ENCODE measurements at places on chromosomes 6 and 20.

GRCh38 chr6:112286010-112286409 is 31.6 kb upstream of the LAMA4 start:
- peak; percentile 5 for DNase-seq

DNA sequence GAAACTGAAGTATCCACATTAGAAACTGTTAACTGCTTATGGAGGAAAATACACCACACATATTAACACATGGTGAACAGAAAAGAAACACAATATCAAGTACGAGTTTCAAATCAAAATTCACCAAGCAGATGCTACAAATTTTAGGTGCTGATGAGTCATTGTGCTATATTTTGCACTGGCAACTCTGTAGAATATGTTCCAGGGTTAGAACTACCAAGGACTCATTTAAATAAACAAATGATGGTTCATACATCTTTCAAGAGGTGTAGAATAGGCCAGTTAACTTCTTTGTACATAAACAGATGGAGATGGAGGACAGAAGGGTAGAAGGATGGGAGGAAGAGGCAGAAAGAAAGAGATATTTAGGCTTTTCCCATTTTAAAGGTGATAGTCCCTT is 184.9 kb downstream of the ARHGAP18 start:
- no peak for DNase-seq

- no peak for DNase-seq
Measured at GRCh38 chr6:3869284-3869631, 20.1 kb downstream of the FAM50B start.

DNA sequence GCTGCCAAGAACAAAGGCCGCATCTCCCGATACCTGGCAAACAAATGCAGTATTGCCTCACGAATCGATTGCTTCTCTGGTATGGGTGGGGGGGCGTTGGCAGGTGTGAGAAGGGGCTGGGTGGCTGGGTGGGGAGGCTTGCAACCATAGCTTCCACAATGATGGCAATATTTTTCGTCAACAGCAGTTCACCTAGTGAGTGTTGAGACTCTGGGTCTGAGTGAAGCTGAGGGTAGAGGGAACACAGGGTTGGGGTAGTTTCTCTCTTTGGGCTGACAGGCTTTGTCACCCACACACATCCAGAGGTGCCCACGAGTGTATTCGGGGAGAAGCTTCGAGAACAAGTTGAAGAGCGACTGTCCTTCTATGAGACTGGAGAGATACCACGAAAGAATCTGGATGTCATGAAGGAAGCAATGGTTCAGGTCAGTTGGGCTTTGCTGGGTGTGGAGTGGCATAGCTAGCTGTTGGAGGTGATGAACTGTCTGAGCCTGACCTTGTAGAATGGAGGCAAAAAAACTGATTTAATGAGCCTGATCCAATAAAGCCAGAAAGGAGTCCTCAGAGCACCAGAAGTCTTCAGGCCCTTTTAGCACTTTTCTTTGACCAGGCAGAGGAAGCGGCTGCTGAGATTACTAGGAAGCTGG is 4.2 kb downstream of the NOP56 start:
- DNase-seq: no peak

GRCh38 chr6:89310929-89311328 is 4.2 kb downstream of the GABRR2 start:
- DNase-seq: no peak

GRCh38 chr6:391559-392440 is at the start of gene IRF4:
IRF4 (plus strand) TSS chr6:391752; CDS start chr6:393153, 1,401 bp downstream.
- no peak for DNase-seq

- DNase-seq: no peak
Measured at GRCh38 chr6:7629321-7629720, 39.3 kb downstream of the SNRNP48 start.

DNA sequence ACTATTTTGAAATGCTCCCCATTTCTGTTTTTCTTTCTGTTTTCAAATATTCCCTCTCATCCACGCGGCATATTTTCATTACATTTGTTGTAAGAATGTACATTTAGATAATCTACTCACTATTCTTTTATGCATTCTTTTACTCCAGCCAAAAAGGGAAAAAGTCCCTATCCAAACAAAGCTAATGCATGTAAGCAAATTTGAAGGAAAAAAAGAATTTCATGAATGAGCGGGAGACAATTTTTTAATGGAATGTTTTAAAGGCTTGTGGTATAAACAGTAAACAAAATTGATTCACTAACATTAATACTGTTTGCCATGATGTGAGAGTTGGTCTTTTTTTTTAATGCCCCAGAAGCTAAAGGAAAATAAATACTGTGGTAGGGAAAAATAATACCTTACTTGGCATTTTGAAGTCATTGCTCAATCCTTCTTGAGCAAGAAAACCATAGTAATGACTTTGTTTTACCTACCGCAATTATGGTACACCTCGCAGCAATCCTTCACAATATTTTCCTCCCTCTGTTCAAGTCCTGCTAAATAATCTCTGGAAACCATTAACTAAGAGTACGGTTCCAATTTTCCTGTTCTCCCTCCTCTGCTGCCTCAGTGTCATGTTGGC is 79.0 kb downstream of the BACH2 start:
- DNase-seq: no peak

GRCh38 chr20:4167261-4168021 is 152.1 kb upstream of the RNF24 start:
- DNase-seq: no peak

DNA sequence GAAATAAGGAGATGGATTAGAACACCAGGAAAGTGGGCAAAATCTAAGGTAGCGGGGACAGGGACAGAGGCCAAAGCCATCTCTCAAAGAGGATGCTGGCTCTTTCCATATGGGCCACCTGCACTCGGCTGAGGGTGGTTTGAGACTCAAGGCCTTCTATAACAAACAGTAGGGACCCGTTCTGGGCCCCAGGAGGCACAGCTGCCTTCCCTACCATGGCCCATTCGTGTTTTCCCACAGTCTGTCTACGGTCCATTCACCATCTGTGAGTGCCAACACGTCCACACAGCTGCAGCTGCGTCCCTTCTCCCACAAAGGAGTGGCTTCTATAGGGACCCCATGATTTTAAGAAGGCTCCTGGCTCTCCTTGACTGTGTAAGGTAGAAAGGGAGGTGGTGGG is 871 bp downstream of the BANF2 start:
- DNase-seq: no peak

GRCh38 chr6:116066789-116067188 is 6.1 kb upstream of the FRK start:
- DNase-seq: no peak

- no peak for DNase-seq
Measured at GRCh38 chr20:38726804-38727606, 2.7 kb downstream of the SLC32A1 start.

DNA sequence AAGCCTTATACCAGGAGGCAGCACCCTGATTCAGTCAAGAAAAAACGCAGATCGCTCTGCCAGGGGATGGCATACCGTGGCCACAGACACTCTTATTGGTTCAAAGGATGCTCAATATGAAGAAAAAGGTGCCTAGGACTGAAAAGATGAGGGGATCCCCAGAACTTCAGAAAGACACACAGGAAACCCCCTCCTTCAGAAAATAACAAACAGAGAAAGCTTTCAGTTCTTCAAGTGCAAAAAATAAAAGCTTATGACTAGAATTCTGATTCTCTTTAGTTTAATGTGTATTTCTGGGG is 17.7 kb upstream of the MYB start:
- DNase-seq: no peak

DNA sequence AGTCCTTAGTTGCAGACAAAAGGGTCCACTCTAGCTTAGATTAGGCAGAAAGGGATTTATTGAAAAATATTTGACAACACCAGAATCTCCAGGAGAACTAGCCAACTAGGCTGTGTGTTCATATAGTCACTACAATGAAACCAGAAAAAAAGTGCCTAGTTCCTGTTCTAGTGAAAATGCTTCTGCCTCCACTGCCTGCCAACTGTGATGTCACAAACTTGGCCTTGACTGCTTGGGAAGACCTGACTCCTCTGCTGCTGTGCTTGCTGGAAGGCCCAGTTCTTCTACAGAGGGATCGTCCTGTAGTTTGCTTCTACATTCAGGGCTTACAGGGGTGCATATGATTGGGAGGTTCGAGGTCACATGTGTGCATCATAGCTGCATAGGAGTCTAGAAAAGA is 40.3 kb upstream of the XRN2 start:
- no peak for DNase-seq

GRCh38 chr6:40247516-40248115 is 313.4 kb upstream of the MOCS1 start:
- no peak for DNase-seq

DNA sequence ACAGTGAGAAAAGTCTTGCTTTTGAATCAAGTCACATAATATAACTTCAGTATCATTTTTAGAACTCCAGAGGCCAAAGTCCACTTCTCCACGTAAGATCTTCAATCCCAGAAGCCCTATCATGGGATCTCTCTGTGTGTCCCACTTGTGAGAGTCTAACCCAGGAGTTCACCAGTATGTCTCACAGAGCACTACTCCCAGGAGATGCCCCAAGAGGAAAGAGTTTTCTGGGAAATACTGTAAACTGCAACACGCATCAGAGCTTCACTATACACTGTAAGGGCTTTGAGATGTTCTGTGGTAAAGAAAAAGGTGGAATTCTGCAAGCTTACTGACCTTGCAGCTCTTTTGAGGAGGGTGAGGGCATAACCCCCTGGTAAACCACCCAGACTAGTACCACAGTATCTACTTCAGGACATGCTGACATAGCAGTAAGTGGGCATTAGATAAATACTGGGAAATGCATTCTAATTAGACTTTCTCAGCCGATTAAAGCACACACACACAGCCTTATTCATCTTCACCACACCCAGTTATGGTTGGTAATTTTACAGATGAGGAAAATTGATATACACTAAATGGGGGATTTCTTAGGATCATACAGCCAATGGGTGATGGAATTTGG is 12.3 kb downstream of the DCBLD1 start:
- no peak for DNase-seq

- DNase-seq: peak; percentile 7
Measured at GRCh38 chr6:169212436-169212835, 41.2 kb downstream of the THBS2 start.
